ENCODE measurements at places on chromosomes 4 and X.
A peak's percentile ranks its signal among the peaks of the same experiment; 100 is the strongest.

- no peak for DNase-seq
Measured at GRCh38 chr4:168486912-168487281, 6.6 kb upstream of the DDX60L start.

- DNase-seq = no peak
Measured at GRCh38 chr4:170623899-170624298, 534.1 kb upstream of the AADAT start.

- DNase-seq = peak; percentile 54
Measured at GRCh38 chrX:152843852-152844251, 13.0 kb downstream of the NSDHL start.

GRCh38 chrX:2385224-2385623 is 115.6 kb downstream of the DHRSX start:
- DNase-seq = no peak

- no peak for DNase-seq
Measured at GRCh38 chr4:74504212-74504611, 59.3 kb downstream of the AREG start.

DNA sequence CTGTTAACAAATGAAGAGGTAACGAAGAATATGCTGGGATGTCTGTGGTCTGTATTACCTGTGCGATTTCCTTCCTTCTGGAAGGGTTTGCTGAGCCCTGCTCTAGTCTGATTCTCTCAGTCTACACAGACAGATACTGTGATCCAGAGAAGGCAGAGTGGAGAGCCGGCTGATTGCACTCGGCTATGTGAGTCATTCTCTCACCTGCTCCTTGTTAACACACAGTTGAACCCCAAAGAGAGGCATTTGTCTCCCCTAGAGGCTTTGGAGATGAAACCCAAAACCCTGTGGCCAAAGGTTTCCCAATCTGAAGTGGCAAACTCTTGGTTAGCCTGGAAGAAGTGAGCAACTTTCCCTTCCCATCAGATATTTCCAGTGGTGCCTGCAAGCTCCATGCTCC is 78.1 kb upstream of the GPC4 start:
- DNase-seq = no peak

All from heart left ventricle (tissue), 16 donors.